Peyer's patch (tissue), 4 donors: ENCODE measurements at places on chromosomes 5 and 9. TPM values are rescaled to one million over a fixed set of nuclear protein-coding genes. Genes with fewer than 3 reads are reported as not detected.

The IL31RA gene
- total RNA-seq = not detected

The PELO gene
- total RNA-seq = 10.2 TPM

The PTGER4 gene
- 123 TPM for total RNA-seq

The ENHO gene
- total RNA-seq = not detected

DNA sequence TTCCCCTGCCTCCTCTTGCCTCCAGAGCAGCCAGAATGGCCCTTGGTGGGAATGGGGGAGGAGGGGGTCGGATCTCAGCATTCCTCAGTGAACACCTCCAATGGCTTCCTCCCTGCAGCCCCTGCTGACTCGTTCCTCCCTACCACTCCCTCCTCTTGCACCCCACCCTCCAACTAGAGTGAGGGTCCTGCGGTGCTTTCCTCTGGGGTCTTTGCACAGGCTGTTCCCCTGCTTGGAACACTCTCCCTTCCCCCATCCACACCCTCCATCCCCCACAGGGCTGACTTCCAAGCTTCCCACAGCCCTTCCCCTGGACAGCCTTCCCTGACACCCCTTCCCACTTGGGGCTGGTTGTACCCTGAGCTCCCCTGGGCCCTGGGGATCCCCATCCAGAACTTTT is 70.4 kb upstream of the NEK6 start:
- no peak for DNase-seq
- H3K4me1 ChIP-seq = no peaks in the 10 kb centered on the region
- H3K27ac ChIP-seq = no peak overlapping the region
- no peaks in the 10 kb centered on the region for H3K36me3 ChIP-seq
- H3K4me3 ChIP-seq = no peak overlapping the region
